Sigmoid colon (tissue), 7 donors: ENCODE measurements at places on chromosomes 1 and 21. TPM values are rescaled to one million over a fixed set of nuclear protein-coding genes. Genes with fewer than 3 reads are reported as not detected.

RHD gene
- total RNA-seq, result not detected

CFAP298 gene
- total RNA-seq, result 23.9 TPM

P3R3URF gene
- not detected for total RNA-seq

PIK3R3 gene
- total RNA-seq, result 6.2 TPM

CLCNKA gene
- not detected for total RNA-seq

C1orf216 gene
- total RNA-seq, result 32.5 TPM
